ENCODE measurements at places on chromosomes 2 and 18.

- DNase-seq, result no peak
Measured at GRCh38 chr2:168999668-169000213, 31.4 kb downstream of the ABCB11 start.

DNA sequence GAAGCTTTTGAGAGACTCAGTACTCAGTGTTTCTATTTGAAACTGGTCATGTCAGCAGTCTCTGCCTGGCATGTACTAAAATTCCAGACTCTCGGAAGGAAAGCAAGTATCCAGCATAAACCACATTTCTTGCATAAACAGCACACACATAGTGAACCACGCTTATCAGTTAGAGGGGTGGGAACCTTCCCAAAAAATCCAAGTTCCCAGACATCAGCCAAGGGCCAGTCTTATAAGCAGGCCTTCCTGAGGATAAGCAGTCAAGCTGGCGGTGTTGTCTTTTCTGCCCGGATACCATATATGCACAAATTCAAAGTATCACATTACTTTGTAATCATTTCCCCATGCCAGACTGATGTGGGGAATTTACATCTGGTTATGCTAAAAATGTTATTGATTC lies 73.6 kb downstream of the ST6GAL2 start:
- DNase-seq, result no peak

DNA sequence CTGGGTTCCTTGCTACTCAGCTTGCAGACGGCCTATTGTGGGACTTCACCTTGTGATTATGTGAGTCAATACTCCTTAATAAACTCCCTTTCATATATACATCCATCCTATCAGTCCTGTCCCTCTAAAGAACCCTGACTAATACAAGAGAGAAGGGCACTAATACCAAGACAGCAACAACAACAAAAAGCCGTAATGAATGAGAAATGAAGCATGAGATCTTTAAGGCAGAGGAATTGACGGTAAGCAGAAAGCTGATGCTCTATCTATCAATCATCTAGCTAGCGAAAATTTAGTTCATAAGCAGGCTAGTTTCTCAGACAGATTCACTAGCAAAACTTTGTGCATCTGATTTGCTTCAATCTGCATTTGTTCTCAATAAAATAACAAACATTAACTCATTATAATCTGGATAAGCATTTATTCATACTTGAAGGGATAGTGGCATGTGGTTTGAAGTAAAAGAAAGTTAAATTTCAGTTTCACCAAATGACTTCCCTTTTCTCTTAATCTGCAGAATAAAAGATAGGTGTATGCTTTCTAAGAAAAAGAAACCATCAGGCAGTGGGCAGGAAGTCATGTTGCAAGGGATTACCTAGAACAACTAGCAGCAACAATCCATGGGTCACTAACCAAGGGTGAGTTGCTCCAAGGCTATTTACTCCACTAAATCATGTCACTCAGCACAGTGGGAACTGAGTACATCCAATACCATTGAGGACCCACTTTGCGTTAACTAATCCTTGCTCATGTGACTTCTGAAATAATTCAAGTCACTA lies 376.5 kb downstream of the TMEM182 start:
- no peak for DNase-seq

DNA sequence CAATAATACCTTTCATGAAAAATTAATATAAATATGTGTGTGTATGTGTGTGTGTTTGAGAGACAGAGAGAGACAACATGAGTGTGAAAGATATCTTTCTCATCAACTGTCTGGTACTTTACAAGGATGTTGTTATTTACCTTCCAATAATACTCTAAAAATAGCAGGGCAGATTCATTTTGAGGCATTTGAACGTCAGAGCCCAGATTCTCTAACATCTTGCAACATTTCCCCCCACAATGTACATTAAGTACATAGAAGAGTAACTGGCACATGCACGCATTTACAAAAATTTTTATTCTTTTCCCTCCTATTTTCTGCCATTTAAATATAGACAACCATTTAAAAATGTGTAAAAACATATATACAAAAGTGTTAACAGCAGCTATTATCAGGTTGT lies 100.9 kb downstream of the PID1 start:
- DNase-seq, result no peak

DNA sequence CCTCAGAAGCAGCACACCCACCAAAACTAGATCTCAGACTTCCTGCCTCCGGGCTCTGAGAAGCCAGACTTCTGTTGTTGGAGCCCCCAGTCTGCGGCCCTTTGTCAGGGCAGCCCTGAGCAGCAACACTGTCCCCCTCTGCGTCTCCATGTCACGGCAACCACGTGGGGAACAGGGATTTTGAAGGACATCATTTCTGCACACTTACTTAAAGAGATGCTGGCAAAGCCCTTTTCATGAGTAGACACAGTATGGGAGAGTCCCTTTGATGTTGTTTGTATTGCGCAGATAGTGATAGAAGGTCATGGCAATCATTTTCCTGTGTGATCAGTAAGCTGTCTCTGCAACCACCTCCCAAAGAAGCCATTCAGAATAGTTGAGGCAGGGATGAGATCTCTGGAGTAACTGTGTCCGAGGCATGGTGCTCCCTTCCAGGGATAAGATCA lies 69.1 kb upstream of the ID2 start:
- DNase-seq, result no peak

DNA sequence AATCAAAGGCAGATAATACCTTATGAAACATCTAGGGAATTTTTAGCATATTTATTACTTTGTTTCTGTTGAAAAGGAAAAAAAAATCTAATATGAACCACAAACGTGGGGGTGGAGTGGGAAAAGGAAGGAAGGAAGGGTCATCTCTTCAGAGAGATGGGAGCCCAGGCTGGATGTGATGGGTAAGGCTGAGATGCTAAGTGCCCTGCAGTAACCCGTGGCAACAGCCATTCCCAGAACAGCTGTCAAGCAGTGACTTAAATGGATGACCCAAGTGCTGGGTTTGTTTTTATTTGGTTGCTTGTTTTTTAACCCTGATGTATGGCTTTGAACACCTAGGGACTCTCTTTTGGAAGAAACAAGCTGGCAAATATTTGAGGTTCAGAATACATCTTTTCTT lies 50.7 kb upstream of the KLF7 start:
- peak; percentile 41 for DNase-seq

Data from NCI-H524 (cell line).